ENCODE measurements at places on chromosomes 2 and 18.

GRCh38 chr2:197915548-197916265, 111.3 kb downstream of the PLCL1 start:
- DNase-seq, result no peak

- DNase-seq, result no peak
These were observed 15.0 kb upstream of the TTR start for GRCh38 chr18:31576670-31577069.

DNA sequence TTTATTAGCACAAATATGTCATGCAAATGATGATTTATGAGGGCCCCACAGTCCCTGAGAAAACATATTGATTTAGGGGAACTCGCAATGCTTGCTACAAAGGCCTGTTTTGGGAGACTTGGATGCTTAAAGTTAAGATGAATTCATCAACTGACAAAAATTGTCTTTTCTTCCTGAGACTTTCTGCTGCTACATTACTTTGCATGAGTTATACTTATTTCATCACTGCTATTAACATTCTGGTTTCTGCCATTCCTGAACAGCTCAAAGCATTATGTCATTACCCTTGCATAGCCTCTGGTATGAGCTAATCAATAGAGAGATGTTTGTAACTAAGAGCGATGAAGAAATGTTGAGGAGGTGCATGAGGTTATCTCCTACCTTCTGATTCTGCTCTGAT, 74.4 kb downstream of the SOX11 start:
- DNase-seq, result no peak

DNA sequence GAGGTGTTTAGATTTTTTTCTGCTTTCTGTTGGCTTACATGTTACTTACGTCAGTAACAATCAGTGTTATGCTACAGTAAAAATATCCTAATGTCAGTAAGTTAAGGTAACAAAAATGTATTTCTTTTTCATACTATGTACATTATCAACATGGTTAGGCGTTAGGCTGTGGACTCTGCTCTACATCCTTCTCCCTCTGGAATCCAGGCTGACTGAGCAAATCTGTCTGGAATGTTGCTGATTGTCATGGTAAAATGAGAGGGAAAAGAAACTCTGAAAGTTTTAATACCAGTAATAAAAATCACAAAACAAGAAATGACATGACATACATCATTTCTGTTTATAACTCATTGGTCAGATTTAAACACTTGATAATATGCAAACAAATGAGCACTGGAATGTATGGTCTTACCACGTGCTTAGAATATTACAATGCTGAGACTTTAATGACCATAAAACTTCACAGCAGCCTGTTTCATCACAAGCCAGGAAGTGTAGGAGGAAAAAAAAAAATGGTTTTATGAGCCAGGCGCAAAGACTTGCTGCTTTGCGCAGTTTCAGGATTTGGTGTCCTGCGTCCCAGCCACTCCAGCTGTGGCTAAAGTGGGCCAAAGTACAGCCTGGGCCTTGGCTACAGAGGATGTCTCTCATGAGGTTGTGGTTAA, 252.4 kb downstream of the FSIP2 start:
- no peak for DNase-seq

DNA sequence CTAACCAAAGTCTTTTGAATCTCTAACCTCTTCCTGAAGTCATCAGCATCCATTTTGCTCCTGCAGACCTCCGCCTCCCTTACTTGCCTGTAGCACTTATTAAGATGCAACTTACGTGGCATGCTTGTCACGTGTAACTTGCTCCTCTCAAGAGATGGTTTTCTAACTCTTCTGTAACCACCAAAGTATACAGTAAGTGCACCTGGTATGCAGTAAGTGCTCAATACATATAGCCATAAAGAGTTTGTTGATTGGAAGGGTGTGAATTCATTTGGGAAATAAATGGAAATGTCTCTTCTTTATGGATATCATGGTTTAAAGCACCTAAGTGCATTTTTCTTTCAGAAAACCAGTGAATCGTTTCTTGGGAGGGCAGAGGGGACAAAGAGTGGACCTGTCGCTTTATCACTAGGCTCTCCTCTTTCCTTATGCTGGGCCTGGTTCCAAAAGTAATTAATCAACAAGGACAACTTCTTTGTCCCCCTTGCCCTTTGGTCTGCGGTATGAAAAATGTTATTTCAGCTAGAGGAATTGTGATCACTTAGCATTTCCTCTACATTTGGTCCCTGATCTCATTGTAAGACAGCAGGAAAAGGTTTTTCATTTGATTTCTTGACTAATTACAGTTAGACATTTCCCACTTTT, 370.0 kb upstream of the SPRED2 start:
- DNase-seq, result no peak

All from bone marrow (tissue), 2 donors.